Stimulated activated CD4-positive, alpha-beta T cell treated with anti-CD3 and anti-CD28 coated beads, Interleukin-2, amount 100 ng/mL, for 24 hours (primary cell): ENCODE measurements at places on chromosomes 2 and 18.

- DNase-seq, result peak; percentile 27
Observed at GRCh38 chr2:172234716-172235691, 132.3 kb upstream of the DLX2 start.

DNA sequence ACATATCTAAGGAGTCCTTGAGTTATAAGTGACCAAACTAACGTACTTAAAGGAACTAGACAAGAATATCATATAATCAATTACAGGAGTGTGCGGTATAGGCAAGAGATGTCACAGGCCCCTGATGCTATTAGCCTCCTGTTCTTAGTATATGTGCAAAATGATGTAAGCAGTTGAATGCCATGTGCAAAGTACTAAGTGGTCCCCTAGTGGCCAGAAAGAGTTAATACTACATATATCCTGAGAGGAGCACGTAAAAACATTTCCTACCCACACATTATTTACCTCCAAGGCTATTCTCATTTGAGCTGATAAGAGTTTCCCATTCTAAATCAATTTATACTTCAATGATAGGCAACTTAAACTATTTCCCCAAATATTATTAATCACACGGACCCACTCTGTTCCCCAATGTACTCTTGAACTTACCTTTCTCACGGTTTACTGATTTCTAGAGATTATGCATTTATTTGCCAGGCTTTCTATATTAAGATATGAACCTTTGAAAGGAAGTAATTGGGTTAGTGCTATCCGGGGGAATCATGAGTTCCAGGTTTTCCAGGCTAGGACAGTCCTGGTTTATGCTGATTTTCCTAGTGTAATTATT is 158.0 kb upstream of the KLHL14 start:
- DNase-seq, result no peak

DNA sequence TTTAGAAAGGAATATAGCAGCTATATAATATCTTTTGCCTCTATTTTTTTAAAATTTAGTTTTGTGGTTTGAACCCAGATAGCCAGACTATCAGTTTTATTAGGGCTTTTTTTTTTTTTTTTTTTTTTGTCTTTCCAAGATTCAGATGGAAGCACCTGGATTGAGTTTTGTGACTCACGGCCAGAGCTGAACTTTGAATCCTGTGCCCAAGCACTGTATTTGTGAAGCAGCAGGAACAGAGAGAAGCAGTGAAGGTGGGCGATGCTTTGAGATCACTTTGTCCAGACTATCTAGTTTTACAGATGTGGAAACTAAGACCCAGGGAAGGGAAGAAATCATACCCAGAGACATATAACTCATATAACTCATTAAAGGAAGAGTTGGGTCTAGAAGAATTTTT is 33.9 kb downstream of the RPL37A start:
- no peak for DNase-seq

- DNase-seq, result no peak
Observed at GRCh38 chr2:236143811-236144210, 24.4 kb downstream of the GBX2 start.

DNA sequence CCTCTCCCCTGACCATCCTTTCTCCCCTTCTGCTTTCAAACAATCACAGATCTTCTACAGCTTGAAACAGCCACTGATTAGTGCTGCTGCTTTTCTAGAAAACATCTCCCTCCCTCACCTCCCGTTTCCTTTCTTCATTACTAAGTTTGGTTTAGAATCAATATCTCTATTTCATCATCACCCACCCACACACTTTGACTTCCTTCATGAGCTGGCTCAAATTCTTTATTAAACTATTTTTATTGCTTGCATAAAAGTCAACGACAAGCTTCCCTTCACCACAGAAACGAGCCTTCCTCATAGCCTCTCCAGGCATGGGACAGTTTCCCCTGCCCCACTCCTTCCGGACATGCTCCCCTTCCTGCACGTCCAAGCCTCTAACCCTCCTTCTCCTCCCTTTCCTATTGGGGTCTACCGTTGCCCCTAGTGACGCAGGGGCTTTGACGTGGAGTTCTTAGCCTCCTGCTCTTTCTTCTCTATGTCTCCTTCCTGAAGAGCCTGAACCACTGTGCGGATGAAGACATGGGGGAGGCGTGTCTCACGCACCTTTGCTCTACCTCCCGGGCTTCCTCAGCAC is 172.0 kb downstream of the AFF3 start:
- no peak for DNase-seq

GRCh38 chr2:157813467-157813866 is 62.7 kb downstream of the ACVR1 start:
- no peak for DNase-seq

GRCh38 chr18:36735130-36735529 is 93.7 kb downstream of the TPGS2 start:
- DNase-seq, result no peak

GRCh38 chr18:47215554-47216138 is 35.8 kb downstream of the SKOR2 start:
- no peak for DNase-seq

GRCh38 chr18:13612196-13612997 is 114.0 kb downstream of the FAM210A start:
- DNase-seq, result peak; percentile 75

DNA sequence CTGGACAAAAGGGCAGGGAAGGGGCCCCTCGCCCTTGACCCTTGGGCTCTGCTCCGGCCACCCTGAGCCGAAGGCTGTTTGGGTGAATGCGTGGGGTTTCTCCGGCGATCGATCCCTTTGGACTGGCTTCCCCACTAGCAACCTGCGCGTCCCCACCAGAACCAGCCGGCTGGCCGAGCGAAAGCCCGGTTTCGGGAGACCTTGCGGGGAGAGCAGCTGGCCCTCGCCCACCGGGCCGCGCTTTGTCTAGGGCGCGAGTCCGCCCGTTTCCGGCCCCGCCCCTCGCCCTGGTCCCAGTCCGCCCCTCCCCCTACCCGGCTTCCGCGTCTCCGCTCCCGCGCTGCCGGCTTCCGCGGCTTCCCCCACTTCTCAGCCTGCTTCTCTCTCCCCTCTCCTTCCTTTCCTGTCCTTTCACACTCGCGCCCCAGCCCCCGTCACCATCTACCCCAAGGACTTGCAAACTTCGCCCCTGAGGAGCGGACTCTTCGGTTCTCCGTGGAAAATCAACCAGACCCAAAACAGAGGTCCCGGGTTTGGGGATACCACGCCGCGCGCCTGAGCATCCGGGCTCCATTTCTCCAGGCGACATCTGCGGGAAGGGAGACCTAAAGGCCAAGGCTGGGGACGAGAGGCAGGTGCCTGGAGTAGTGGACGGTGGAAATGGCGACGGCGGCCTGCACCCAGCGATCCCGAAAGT is 48.0 kb upstream of the ATP6V1B1 start:
- DNase-seq, result no peak

DNA sequence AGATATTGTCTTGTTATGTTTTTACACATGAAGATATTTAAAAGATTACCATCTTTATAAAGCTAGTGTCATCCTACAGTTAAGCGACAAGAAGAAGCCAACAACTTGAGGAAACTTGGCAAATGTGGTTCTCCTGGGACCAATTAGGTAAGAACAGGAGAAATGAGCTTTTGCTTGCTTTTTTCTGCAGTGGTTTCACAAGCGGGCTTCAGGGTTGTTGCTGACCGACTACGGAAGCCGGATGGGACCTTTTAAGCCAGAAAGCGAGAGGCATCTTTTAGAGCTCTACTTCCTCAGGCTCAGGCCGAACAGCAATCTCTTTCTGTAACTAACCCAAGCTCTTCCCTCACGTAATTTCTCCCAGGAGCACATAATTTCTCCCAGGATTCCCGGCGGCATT is 256.5 kb downstream of the CNTNAP5 start:
- DNase-seq, result no peak
